ENCODE measurements at places on chromosomes 16 and 17.

GRCh38 chr16:51753467-51754127 lies 602.5 kb upstream of the SALL1 start:
- no peak for DNase-seq

- DNase-seq, result no peak
Observed at GRCh38 chr17:71821511-71821910, 299.3 kb upstream of the SOX9 start.

GRCh38 chr16:9136596-9136995 lies 45.2 kb downstream of the HAPSTR1 start:
- no peak for DNase-seq

DNA sequence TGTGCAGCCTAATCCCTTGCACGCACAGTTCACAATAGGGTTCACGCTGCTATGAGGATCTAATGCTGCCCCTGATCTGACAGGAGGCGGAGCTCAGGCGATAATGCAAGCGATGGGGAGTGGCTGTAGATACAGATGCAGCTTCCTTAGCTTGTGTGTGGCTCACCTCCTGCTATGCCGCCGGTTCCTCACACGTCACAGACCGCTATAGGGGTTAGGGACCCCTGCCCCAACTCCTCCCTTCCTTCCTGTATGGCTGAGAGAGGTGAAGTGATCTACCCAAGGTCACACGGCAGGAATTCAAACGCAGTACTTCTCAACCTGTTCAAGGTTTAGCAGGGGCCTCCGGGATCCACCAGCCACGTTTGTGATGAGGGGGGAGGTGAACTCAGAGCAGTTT lies 13.4 kb upstream of the PLLP start:
- peak; percentile 15 for DNase-seq

DNA sequence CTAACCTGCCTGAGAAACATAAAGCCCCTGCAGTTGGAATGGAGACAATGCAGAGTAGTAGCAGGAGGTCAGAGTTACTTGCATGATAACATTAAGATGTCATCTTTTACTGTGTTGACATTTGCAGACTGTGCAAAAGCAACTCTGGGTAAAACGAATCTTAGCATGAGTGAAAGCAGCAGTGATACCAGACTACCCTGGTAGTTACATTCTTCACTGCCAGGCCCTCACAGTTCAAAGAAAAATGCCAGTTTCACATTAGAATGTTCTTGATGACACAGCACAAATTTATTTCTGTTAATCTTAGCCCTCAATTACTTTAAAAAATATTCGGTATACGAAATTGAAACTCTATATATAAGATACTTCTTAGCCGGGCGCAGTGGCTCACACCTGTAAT lies 12.2 kb downstream of the MPHOSPH6 start:
- DNase-seq, result no peak

DNA sequence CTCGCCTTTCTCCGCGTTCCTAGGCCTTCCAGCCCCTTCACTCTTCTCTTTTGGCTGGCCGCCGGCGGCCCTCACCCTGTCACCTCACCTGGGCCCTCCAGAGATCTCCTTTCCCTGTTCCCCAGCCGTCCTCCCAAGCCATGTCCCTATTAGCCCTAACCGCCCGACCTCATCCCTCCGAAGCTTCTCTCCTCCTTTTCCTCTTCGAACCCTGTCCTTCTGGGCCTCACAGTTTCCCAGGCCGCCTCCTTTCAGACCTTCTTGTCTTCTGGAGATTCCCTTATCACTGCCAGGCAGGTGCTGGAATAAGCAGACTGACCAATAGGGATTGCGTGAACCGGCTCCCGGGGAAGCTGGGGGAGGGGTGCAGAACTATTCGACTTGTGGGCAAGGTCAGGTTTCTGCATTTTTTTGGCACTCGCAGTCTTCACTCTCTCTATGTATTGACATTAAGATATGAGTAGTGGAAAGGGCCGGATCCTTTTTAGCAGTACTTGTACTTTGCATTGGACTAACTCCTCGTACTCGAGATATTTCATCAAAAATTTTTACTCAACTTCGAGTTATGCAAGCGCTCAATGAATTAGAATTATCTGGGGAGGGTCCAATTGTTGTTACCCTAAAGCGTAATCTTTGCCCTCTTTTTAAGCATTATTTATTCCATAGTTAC lies 690 bp downstream of the RHOT1 start:
- DNase-seq, result no peak

DNA sequence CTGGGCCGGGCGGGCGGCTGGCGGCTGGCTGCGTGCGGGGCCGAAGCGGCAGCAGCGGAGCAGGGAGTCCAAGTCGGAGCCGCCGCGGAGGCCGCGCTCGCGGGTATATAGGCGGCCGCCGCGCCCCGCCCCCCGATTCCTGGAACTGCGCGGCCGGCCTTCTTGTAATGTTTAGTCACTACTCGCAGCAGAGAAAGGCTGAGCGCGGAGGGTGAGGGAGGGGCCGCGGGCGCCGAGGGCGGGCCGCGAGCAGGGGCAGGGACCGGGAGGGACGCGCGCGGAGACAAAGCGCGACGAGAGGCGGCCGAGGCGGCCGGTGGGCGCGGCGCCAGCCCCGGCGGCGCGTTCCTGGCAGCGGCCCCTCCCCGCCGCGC lies at the start of gene SOCS3:
SOCS3 (minus strand) TSS at position 81 of the 374 bp plus-strand sequence. CDS start 982 bp downstream, outside the sequence.
- DNase-seq, result peak; percentile 97

GRCh38 chr17:40111221-40112128 lies 10.3 kb upstream of the MSL1 start:
- peak; percentile 54 for DNase-seq

DNA sequence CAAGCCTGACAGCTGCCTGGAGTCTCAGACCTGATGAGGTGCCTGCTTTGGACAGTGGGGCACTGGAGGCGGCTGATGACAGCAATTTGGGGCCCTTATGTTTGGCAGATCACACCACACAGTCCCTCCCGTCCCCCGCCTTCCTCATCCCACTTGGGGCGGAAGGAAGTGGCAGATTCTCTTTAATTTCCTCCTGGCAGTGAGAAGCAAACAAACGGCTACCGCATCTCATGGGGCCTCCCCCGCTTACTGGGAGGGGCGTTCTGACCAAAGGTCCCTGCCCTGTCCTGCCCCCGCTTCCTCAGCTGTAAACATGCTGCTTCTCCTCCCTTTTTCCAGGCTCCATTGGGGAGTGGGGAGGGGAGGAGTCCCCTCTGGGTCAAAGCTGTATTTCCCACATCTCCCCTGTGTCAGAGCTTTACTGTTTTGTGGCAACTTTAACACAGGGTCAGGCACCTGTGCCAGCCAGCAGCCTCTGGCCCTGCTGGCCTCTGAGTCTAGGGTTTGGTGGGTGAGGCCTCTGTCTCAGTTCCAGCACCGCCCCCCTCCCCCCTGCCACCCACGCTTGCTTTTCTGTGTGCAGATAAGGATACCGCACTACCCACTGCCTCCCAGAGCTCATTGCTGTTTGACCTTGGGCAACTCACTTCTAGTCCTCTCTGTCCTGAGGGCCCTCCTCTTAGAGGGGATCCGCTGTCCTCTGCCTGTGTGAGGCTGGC lies 5.4 kb upstream of the NFATC3 start:
- peak; percentile 59 for DNase-seq

DNA sequence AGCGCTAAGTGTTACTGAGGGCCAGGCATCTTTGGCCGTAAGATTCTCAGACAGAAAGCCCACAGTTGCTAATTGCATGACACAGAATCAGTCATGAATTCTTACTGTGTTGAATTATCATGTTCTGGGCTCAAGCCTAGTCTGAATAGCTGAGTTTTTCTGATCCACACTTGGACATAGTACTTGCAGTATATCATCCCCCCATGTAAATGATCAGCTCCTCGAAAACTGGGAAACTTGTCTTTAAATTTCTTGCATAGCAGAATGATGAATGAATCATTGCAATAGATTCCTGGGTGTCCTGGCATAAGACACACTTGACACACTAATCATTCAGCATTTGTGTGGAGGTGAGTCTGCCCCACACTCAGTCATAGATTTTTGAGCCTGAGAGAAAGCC lies 2.2 kb downstream of the MLYCD start:
- no peak for DNase-seq

GRCh38 chr17:78241277-78242023 lies 10.0 kb downstream of the TMEM235 start:
- no peak for DNase-seq

DNA sequence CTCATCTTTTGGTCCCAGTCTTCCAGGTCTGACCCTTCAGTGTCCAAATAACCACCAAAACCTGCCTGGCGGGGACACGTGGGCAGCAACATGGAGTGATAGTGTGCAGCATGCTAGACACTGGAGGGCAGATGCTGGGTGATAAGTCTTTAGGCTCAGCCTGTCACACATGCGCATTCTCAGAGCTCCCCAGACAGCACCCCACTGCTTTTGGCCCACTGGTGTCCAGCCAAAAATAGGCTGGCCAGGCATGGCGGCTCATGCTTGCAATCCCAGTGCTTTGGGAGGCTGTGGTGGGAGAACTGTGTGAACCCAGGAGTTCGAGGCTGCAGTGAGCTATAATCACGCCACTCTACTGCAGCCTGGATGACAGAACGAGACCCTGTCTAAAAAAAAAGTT lies 12.3 kb downstream of the GINS2 start:
- no peak for DNase-seq

- no peak for DNase-seq
Observed at GRCh38 chr17:903691-904481, 75.7 kb downstream of the NXN start.

- DNase-seq, result no peak
Observed at GRCh38 chr17:2940352-2940751, 123.1 kb downstream of the OR1D5 start.

DNA sequence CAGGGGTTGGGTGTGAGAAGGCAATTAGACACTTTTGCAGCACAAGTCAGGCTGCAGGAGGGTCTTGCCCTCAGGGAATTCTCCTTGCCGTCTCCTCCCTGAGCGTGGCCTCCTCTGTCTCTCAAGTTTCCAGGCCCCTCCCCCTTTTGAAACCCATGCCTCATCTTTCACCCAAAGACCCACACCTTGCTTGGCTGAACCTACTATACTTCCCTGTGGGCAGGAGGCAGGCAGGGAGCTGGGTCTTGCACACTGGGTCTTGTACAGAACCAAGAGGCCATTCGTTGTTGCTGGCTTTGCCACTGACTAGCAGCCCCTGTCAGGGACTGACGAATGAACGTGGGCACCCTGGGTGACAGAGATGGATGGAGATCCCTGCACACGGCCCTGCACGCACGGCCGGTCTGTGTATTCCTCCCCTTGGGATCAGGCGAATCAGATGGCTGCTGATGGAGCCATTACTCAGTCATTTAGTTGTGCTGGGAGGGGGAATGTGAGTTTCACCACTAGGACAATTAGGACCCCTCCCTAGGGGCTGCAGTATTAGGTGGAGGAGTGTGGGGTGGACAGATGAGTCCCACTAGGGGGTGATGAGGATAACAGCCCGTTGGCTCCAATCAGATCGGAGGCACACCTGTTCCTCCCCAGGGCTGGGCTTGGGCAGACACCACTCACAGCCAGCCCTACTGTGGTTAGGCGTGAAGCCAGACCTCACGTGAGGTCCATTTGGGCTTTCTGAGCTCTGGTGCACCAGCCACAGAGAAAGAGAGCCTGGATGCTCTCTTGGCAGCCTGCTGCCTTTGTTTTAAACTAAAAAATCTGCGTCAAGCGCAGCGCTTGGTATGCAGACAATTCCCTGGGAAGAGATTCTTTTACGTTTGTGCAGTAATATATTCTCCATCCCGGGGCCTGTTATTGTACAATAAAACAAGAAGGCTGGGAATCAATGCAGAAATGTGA lies 167.7 kb upstream of the WSCD1 start:
- DNase-seq, result no peak

DNA sequence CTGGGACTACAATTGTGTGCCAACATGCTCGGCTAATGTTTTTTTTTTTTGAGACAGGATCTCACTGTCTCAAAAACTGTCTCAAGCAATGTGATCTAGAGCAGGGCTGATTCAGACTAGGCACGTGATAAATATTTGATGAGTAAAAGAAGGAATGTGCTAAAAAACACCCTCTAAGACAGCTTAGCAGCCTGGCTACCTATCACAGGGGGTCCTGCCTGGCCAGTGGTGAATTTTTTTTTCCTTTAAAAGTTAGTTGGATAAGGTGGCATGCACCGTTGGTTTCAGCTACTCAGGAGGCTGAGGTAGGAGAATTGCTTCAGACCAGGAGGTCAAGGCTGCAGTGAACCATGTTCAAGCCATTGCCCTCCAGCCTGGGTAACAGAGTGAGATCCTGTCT lies 14.8 kb upstream of the GPATCH8 start:
- DNase-seq, result no peak

DNA sequence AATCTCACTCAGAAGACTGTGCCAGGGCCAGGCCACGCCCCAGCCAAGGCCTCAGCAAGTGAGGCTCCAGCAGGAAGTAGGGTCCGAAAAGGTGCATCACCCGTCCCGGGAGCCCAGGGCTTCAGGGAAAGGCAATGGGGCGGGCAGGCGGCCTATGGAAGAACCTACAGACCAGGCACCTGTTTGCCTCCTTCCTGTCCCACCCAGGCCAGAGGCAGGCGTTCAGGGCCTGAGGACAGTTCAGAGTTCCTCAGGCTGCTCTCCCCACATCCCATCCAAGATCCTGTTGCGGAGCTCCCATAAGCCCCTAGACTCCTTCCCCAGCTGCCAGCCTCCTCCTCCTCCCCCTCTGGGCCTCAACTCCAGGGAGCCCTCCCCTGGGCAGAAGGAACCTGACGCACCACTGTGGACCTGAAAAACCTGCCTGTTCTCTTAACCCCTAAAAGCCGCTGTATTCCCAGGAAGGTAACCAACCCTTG lies 2.3 kb downstream of the CLUH start:
- no peak for DNase-seq

- no peak for DNase-seq
Observed at GRCh38 chr17:47630614-47631013, 19.1 kb upstream of the KPNB1 start.

- no peak for DNase-seq
Observed at GRCh38 chr17:45020354-45021138, 30.9 kb downstream of the DCAKD start.

GRCh38 chr16:8330761-8331160 lies 259.6 kb downstream of the TMEM114 start:
- no peak for DNase-seq

DNA sequence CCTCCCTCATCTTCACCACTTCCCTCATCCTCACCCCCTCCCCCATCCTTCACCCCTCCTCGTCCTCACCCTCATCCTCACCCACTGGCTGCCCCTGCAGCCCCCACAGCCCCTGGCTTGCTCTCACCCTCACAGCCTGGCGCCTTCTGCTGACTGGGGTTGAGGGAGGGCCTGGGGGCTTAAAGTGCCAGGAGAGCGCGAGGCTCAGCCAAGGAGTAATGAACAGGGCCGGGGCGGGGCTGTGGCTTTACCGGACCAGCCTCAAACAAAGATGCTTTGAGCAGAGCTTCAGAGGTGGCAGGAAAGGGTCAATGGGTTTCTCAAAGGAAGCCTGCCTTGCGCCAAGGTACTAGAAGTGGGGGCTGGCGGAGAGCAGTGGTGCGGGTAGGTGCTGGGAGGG lies at the start of gene PRSS33:
PRSS33 (minus strand) TSS at position 155 of the 400 bp plus-strand sequence. CDS start 1,013 bp downstream, outside the sequence.
- no peak for DNase-seq

DNA sequence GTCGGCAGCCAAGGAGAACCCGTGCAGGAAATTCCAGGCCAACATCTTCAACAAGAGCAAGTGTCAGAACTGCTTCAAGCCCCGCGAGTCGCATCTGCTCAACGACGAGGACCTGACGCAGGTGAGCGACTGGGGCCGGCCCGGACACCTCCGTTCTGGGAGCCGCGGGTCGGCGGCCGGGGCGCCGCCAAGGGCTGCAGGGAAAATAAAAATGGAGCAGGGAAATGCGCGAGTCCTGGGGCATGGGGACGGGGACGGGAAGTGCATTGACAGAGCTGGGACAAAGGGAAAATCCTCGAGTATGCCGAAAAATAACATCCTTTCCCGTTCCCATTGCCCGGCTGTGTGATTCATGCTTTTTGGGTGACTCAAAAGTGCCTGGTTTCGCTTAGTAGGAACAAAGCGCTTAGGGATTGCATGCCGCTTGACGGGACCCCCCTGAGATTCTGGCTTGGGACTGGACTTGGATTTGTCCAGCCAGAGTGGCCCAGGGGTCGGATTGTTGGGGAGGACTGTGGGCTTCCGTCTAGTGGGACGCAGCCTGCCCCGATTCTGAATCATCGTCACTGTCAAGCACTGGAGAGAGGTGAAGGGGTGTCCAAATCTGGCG lies 699 bp downstream of the MPRIP start:
- DNase-seq, result peak; percentile 14
